ENCODE measurements at places on chromosomes 7 and 10.

DNA sequence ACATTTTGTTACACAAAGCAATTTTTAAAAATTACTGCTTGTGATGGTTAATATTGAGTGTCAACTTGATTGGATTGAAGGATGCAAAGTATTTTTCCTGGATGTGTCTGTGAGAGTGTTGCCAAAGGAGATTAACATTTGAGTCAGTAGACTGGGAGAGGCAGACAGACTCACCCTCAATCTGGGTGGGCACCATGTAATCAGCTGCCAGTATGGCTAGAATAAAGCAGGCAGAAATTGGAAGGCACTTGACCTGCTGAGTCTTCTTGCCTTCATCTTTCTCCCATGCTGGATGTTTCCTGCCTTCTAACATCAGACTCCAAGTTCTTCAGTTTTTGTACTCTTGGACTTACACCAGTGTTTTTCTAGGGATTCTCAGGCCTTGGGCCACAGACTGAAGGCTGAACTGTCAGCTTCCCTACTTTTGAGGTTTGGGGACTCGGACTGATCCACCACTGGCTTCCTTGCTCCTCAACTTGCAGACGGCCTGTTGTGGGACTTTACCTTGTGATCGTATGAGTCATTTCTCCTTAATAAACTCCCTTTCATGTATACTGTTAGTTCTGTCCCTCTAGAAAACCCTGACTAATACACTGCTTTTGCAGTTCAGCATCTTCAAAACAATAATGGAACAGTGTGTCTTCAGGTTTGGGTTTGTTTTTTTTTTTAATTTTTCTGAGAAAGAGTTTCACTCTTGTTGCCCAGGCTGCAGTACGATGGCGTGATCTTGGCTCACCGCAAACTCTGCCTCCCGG, 244.1 kb upstream of the SEMA3C start:
- DNase-seq: peak; percentile 79

DNA sequence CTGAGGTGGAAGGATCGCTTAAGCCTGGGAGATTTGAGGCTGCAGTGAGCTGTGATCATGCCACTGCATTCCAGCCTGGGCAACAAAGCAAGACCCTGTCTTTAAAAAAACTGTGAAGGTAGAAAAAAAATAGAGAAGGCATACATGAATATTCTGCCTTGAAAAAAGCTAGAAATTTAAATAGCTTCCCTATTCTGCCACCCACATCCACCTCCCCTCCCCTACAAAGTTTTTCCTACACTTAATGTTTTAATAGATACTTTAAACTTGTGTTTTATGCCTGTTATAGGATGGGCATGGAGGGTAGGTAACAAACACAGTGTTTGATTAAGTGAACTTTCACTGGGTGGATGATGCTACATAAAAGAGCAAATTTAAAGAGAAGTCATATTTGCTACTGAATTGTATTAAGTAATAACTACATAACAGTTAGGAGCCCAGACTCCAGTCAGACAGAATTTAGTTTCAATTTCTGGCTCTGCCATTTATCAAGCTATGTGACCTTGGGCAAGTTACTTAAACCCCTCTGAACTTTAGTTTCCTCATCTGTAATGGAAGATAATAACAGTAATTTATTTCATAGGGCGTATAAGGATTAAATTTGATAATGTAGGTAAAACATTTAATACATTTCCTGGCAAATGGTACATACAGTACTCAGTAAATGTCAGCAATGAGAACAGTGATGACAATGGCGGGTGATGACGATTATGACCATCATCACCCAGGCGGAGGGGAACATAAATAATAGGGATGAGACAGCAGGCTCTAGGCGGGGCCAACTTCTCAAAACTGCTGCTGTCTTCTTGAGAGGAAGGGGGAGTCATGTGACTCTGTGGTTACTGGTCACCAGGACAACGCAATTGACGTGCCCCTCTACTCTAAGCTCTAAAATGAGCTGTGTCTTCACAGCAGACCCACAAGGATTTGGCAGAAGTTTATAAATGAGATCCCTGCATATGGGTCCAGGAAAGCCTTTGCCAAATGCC, 15.8 kb downstream of the DNMBP start:
- DNase-seq: peak; percentile 94

DNA sequence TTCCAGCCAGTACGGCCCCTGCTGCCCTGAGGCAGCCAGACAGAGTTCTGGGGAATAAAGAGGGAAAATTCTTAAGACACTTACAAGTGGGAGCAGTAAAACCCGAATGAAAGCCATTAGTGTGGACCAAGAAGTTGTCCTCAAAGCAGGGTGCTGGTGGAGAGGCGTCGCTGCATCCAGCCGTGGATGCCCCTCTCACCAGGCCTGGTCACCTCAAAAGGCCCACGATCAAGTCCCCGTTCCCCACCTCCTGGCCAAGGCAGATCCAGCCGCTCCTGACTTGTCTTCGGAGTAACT, 656 bp downstream of the VSTM4 start:
- DNase-seq: no peak

DNA sequence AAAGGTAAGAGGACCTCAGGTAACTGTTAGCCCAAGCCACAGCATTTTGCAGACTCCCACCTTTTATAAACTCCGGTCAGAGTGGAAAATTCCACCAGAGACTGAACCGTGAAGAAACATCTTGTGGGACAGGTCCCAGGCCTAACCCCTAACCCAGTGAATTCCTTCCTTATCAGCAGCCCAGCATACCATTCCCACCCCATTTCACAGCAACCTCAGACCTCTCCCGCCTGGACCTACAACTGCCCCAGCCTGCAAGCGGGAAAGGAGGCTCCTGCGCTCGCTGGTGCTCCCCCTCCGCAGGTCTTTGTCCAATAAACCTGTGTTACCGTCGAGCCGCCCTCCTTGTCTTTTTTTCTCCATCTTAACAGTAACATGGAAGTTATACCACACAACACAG, 736.6 kb downstream of the MAGI2 start:
- DNase-seq: no peak

GRCh38 chr7:128869138-128869943, 6.7 kb downstream of the ATP6V1F start:
- DNase-seq: no peak

- DNase-seq: no peak
Measured at GRCh38 chr10:62541811-62542210, 167.6 kb downstream of the ZNF365 start.

DNA sequence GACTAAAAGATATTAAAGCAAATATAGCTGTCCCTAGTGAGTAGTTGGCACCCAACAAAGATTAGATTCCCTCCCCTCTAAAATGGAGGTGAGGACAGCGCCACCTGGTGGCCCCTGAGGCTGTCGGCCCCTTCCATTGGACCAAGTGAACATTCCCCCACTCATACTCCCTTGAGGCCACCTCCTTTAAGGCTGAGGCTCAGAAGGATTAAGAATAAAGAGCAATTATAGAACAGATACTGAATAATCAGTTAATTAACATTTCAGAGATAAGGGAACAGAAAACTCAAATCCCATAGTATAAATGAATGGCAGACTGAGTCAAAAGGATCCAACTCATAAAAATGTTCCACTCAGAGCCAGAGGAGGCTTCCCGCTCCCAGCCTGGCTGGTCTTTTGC, 130.4 kb upstream of the GHITM start:
- DNase-seq: peak; percentile 4

DNA sequence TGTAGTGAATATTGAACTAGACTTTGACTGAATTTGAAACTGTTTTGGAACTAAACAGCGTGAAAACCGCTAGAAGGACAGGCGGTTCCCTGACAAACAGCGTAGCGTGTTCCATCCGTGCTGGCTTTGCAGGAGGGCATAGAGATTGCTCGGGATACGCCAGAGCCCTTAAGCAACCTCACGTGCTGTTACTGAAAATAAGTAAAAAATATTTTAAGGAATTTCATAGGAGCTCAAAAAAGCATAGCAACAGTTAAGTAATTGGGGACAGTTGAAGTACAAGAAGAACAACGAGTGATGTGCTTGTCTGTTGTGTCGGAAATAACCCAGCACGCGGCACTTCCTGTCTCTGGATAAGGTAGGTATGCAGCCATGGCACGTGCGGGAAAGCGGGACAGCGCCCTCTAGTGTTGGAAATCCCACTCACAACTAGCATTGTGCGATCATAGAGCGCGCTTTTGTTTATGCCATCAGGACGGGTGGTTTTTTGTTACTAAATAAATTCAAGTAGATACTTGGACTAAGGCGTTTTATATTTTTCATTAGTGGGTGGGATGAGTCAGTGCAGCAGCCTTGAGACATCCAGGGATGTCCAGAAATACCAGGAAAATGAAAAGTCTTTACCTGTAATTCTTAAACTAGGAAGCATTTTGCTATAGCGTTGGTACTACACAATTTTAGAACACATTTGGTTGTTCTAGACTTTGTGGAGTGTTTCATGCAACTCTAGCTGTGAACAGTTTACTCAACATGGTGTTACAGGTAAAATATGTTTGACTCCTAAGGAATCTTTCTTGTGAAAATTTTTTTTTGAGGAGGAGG, 50.4 kb downstream of the DNAJB6 start:
- DNase-seq: peak; percentile 55

DNA sequence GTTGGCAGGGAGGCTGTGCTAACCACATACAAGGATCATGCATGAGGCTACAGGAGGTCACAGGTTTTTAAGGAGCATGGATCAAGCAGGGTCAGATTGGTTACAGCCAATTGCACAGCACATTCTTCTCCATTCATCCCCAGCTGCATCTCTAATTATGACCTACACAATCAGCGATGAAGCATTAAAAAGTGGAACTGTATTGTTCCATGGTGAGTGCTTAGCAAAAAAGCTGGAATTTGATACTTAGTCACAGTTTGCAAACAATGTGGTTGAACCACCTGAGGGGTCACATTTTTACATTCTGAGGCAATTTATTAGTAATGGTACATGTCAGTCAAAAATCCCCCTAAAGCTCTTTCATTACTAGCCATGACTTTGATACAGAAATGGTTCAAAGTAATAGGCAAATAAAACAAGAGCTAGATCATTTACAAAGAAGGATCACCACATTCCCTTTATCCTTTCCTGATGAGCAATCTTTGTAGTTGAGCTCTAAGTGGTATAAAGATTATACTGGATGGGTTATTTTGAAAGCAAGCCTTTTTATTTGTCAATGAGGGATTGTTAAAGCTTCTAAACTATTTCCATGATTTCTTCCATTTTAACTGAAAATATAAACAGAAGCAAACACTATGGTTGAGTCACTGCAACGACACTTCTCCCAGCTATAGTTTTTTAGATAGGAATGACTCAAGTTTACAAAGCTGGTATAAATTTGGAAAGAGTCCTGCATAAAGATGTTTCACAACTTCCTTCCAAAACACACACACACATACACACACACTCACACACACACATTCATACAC, 217.8 kb upstream of the SEMA3A start:
- DNase-seq: peak; percentile 96

GRCh38 chr7:151711906-151712809, 164.8 kb downstream of the PRKAG2 start:
- peak; percentile 41 for DNase-seq

DNA sequence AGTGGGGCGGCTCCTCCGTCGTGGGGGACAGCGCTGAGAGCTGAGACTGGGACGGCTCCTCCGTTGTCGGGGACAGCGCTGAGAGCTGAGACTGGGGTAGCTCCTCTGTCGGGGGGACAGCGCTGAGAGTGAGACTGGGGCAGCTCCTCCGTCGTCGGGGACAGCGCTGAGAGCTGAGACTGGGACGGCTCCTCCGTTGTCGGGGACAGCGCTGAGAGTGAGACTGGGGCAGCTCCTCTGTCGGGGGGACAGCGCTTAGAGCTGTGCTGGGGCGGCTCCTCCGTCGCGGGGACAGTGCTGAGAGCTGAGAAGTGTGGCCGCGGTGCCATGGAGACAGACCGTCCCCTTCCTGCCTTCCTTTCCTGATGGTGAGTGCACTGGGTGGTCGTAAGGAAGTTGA, 136.4 kb downstream of the DYNC2I1 start:
- no peak for DNase-seq

GRCh38 chr7:111741811-111742240, 179.5 kb upstream of the IMMP2L start:
- peak; percentile 69 for DNase-seq

GRCh38 chr10:52232561-52233350, 81.3 kb upstream of the DKK1 start:
- peak; percentile 30 for DNase-seq

DNA sequence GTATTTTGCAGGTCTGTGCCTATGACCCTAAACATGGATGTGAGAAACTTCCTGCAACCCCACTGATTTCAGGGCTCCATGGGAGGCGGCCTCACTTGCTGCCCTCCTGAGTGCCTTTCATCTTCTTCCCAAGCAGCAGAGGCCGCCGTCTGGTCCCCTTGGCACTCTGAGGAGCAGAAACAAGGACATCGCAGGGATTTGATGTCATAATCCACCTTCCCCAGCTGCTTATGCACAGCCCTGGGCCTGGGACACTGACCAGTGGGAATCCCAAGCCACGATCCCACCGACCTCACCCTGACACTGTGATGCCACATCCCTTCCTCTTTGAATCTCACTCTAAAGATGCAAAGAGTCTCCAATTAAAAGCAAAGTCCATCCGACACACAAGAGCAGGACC, 7.7 kb downstream of the CAMK2G start:
- no peak for DNase-seq

DNA sequence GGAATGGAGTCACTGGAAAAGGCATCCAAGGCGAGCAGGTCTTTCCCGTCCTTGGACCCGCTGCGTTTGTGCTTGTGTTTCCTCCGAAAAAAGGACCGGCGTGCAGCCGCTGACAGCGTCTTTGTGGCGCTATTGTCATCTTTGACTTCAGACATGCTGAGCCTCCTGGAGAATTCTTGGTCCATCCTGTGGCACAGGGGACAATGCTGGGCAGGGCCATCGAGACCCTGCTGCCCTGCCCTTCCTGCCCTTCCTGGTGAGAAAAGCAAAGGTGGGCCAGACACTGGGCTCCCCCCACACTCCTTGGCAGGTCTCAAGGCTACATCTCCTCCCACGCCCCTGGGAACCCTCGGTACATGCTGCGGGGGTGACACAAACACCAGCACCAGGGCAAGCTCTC, 120.9 kb downstream of the DLG5 start:
- no peak for DNase-seq

- peak; percentile 73 for DNase-seq
Measured at GRCh38 chr10:74502963-74503608, 323.3 kb upstream of the KAT6B start.

- no peak for DNase-seq
Measured at GRCh38 chr7:48847917-48848316, 76.4 kb upstream of the CDC14C start.

- no peak for DNase-seq
Measured at GRCh38 chr7:36141351-36141750, 11.7 kb upstream of the EEPD1 start.

- peak; percentile 80 for DNase-seq
Measured at GRCh38 chr7:139683137-139683921, 94.5 kb downstream of the HIPK2 start.

DNA sequence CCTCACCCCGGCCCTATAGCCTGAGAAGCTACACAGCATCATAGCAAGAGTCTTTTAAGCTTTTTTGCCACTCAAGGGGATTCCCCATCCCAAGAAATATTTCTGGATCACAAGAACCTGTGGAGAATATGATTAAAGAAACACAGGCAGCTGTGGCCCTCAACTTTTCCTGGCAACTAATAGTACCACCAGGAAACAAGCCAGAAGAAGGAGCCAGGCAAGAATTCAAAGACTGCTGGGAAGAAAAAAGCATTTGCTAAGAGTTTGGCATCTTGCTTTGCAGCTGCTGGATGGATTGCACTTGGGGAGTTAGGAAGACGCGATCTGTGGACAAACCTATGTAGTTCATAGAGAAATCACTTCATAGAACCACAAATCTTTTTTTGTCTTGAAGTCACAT, 437.8 kb downstream of the PLXDC2 start:
- DNase-seq: no peak

- DNase-seq: no peak
Measured at GRCh38 chr7:139860090-139860775, 31.2 kb downstream of the TBXAS1 start.

Measured in M059J (cell line).